ENCODE measurements at places on chromosomes 16 and 17. TPM values are rescaled to one million over a fixed set of nuclear protein-coding genes. Genes with fewer than 3 reads are reported as not detected.

DNA sequence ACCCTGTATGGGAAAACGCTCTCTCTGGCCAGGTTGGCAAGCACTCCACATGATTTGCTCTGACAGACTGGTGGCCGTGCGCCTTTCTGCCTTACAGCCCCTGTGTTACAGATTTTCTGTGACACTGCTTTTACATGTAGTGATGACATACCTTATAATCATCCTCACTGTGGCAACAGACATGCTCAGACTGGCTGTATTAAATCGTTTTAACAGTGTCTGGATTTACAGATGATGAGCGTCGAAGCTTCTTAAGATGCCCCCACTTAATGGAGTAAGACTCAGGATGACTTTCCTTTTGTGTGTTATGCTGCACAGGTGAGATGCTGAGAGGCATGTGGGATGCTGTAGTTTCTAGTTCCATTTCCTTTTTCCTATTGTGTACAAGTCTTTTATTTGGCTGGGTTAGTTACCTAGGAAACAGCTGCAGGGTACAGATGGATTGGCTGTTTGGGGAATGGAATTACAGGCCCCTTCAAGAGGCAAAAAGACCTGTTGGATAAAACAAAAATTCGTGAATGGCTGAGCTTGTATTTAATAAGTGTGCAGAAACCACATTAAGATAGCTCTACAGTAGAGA, 20.9 kb upstream of the VWA3A start:
- DNase-seq = no peak

- no peak for DNase-seq
These were observed 133.7 kb upstream of the TNRC6C start for GRCh38 chr17:77824780-77825280.

The SLC2A4 gene
- total RNA-seq = 4.0 TPM

GRCh38 chr16:12678983-12679382, 124.7 kb downstream of the CPPED1 start:
- no peak for DNase-seq
